Fibroblast of pulmonary artery (primary cell): ENCODE measurements at places on chromosomes 4 and X.

DNA sequence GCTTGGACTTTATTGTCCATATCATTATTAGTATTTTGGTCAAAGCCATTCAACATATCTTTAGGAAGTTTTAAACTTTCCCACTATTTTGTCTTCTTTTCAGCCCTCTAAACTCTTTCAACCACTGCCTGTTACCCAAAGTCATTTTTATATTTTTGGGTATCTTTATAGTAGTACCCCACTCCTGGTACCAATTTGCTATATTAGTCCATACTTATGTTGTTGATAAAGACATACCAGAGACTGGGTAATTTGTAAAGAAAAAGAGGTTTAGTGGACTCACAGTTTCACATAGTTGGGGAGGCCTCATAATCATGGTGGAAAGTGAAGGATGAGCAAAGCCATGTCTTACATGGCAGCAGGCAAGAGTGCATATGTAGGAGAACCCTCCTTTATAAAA lies 271.4 kb downstream of the KLHL4 start:
- no peak for DNase-seq

DNA sequence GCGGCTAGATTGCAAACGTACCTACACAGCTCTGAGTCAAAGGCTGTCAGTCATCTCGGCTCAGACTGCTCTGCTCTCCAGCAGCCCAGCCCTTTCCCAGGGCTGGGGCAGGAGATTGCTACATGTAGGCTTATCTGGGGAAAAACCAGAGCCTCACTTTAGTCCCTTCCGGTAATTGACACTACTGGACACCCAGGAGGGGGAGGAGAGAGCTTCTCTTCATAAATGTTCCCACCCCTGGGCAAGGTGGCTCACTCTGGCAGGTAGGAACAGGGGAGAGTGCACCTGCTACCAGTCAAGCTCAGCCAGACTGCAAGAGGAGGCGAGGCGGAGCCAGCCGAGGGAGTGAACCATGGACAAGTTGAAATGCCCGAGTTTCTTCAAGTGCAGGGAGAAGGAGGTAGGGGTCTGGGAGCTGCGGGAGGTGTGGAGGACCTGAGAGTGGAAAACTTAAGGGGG lies at the start of gene SLC6A14:
SLC6A14 (plus strand) TSS at position 249 of the 459 bp plus-strand sequence; CDS start at position 353, 104 bp downstream.
- DNase-seq = no peak

- no peak for DNase-seq
These were observed 50.5 kb downstream of the TIGD2 start for GRCh38 chr4:89161841-89162240.

GRCh38 chr4:25032126-25032525 lies 1.4 kb upstream of the LGI2 start:
- DNase-seq = peak; percentile 21

DNA sequence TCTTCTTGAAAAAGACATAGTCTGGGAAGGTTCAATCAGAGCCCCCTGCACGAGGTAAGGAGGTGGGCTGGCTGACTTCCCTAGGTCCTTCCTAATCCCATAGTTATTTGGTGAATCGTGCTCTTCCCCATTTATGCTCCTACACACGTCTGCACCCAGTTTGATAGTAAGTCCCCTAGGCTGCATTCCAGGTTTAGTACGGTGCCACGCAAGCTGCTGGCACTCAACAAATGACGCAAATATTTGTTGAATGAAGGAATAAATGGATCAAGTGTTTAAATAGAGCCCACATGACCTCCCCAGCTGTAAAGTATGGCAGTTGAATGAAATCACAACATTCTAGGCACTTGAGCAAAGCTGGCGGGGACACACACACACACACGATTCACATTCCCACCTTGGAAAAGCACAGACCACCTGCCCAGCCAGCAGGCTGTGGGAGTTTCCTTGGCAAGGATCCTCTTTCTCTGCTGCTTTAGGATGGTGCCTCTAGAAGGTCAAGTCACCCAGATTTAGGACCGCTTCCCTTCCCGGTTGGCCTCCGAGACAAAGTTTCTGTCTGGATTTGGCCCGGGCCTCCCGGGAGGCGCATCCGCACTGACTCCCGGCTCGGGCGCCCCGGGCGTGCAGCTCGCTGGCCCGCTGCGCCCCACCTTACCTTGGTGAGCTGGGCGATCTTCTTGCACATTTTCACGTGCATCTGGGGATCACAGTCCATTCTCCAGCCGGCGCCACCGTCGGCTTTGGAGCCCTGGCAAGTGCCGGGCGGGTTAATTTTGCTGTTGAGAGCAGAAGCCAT lies 721 bp downstream of the FAM184B start:
- DNase-seq = no peak

- DNase-seq = no peak
These were observed 135.9 kb downstream of the RAB28 start for GRCh38 chr4:13348216-13348615.

DNA sequence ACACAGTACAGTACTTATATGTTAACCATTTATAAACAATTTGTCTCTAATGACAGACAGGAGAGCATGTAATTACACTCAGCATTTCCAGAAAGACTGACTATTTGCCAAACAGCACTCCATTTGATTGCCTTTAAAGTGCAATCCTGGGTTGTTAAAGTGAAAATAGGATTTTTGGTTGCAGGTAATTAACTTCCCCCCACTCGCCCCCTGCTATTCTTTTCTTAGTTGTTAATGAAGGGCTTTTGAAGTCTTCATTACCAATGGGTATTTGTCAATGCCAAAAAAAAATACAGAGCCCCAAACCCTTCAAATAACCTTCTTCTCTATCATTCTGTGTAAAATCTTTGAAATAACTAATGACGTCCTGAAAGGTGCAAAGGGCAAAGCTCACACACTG lies 825.6 kb downstream of the STPG2 start:
- DNase-seq = no peak

GRCh38 chrX:74246524-74246923 lies 57.5 kb upstream of the ZCCHC13 start:
- DNase-seq = peak; percentile 27

DNA sequence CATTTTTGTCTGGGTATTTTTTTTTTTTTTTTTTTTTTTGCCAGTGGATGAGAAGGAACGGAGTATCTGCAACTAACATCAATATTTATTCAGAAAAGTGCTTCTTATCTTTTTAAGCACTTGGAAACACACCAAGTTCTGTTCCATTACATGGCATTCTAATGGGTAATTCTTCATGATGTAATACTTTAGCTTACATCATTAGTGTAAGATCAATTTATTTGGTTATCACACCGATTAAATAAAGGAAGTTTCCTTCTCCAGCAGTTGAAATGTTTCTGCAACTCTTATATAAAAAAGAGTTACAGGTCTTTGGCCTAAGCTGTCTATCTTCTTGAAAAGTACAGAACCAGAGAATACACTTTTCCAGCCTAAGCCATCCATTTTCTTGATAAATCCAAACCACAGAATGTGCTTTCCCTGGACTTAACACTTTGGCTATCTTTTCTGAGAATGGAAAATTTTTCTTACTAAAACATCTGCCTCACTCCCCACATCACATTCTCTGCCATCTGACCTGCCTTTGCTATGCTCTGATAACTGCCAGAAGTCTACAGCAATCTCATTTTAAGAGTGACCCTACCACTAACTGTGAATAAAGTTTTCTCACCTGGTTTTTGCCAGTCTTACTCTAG lies 191.9 kb upstream of the MAB21L2 start:
- peak; percentile 53 for DNase-seq

GRCh38 chrX:129717892-129718291 lies 20.9 kb upstream of the XPNPEP2 start:
- peak; percentile 65 for DNase-seq

DNA sequence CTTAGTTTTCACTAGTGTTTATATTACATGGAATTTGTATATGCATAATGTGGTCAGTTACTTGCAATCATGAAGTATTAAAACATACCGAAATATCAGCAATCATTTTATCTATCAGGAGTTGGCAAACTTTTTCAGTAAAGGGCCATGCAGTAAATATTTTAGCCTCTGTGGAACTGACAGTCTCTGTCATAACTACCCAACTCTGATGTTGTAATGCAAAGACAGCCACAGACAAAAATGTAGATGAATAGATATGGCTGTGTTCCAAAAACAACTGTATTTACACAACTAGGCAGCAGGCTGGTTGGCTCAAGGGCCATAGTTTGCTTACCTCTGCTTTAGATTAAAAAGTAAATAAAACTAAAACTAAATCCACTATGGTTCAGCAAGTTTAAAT lies 200.2 kb downstream of the HS3ST1 start:
- peak; percentile 13 for DNase-seq

GRCh38 chr4:73734530-73735001 lies 5.8 kb upstream of the CXCL8 start:
- peak; percentile 71 for DNase-seq

GRCh38 chrX:69024931-69025330 lies 140.3 kb downstream of the PJA1 start:
- peak; percentile 81 for DNase-seq

GRCh38 chr4:73573794-73574528 lies 46.3 kb downstream of the RASSF6 start:
- DNase-seq = peak; percentile 93

DNA sequence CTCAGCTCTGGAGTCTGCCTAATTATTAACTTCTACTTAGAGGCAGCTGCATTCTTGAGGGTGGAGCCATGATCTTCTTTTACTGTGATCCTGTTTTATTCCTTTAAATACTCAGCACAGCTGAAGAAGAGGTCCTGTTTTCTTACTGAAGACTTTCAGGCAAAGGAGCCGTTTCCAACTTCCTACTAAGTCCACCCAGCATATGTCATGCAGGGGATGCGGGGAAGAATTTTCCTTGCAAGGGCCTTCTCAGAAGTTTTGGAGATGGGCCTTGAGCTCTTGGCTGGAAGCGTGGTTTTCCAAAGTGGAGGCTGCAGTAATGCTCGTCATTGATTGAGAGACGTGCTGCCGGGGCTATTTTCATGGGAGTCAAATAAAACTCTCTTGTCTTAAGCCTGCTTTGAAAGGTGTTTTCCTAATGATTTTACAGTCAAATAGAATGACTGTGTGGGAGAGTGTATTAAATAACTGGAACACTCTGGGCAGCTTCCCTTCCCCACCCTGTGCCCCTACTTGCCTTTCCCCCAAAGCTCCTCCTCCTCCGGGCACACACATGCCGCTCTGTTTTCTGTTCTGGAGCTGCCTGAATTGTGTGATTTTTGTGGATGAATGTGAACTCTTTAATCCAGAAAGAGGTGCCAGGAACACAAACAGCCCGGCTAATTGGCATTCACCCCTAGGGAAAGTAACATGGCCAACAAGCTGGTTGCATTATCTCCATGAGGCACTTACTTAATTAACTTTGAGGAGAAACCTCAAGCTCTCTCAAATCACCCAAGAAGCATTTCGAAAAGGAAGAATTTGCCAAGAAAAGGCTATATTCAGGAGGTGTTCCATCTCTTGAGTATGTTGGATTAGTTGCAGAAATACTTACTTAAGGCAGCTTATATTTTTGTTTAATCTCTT lies 28.1 kb downstream of the FGF2 start:
- DNase-seq = no peak

DNA sequence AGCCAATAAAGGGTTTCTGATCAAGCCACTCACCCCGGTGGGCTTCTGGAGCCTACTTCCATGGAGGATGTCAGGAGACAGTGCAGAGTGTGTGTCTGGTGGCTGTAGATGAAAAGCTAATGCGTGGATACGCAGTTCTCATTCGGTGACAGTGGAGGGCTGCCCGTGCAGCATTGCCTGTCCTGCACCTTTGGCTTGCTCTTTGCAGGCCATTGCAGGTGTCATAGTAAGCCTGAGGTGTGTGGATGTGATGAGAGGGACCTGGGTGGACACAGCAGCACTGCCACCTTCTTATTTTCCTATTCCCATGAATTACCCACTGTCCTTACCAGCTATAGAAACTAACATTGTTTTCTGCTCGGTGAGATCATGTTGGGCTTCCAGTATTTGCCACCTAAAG lies 101.2 kb downstream of the STK32B start:
- no peak for DNase-seq

GRCh38 chr4:41369680-41370079 lies 113.0 kb downstream of the UCHL1 start:
- peak; percentile 24 for DNase-seq

DNA sequence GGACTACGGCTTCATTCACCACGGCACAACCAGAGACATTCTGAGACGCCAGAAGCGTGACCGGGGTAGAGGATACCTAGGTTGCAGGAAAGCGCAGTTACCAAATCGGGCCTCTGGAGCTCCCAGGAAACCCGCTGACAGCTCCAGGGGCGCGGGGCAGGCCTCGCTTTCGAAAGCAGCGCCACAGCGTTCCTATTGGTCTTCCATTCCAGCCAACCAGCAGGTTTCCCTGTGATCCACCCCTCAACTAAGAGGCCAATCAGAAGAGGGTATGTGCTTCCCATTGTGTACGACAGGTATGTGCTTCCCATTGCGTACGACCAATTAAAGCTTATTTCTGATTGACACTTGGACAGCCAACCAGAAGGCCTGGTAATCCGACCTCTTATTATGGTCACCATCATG lies 14.9 kb downstream of the SNX12 start:
- no peak for DNase-seq

- no peak for DNase-seq
These were observed 330.2 kb downstream of the NLGN4X start for GRCh38 chrX:5898463-5898862.

GRCh38 chrX:24294619-24295018 lies 19.2 kb downstream of the SUPT20HL2 start:
- peak; percentile 41 for DNase-seq

- DNase-seq = no peak
These were observed 23.9 kb downstream of the STIM2 start for GRCh38 chr4:26884486-26884988.

DNA sequence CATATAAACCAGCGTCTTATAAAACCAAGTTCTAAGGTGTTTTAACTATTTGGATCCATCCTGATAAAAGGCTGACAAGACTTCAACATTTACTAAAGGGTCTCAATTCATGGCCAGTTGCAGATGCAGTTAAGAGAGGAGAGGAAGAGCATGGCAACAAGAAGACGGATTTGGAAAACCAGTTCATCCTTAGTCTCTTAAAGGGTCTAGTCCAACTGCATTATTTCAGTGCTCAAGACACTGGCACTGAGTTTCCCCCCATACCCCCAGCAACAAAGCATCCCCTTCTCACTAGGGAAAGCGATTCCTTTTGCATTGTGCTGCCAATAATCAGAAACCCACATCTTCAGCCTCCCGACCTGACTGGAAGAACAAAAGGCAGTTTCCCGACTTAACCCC lies 90.3 kb upstream of the TFDP3 start:
- no peak for DNase-seq

- no peak for DNase-seq
These were observed 473 bp upstream of the VAMP7 start for GRCh38 chrX:155880586-155881157.

DNA sequence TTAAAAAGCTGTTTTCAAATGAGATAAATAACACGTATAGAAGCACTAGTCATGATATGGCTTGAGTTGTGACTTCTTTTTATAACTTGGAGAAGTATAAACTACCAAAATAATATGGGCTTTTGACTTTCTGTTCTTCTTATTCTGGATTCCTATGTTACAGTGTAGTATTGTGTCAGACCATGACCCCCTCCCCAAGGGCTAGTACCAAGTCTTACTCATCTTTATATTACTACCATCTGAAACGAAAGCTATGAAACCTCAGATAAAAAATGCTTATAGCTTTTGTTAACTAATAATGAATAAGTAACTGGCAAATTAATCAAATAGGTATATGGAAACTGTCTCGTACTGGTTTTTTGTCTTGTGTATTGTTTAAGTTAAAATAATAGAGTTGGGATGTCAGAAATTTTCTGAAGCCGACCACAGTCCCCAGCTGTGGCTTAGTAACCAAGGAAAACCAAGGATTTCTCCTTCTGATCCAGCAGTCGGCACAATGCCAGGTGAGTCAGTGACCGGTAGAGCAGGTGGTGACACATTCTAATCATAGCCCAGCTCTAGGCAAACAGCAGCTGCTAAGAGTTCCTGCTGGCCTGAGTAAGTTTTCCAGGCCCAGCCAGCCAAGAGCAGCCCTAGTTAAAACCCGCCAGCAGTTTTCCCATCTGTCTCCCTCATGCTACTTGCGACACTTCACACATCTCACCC lies 163.3 kb upstream of the PRDX4 start:
- peak; percentile 73 for DNase-seq
